ENCODE measurements at places on chromosomes 1 and 21.

GRCh38 chr1:203189951-203190352 is 3.4 kb upstream of the CHI3L1 start:
- no peak for DNase-seq

DNA sequence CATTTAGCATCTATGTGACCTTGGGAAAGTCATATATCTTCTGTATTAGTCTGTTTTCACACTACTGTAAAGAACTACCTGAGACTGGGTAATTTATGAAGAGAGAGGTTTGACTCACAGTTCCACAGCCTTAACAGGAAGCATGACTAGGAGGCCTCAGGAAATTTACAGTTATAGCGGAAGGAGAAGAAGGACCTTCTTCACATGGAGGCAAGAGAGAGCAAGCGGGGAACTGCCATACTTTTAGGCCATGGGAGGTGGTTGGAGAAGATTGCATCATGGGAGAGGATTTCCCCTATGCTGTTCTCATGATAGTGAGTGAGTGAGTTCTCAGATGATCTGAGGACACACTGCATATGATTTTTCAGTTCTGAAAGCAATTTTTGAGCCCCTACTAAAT is 87.9 kb downstream of the CLEC20A start:
- DNase-seq: no peak

- DNase-seq: no peak
Measured at GRCh38 chr1:94396356-94397010, 21.7 kb upstream of the ABCD3 start.

DNA sequence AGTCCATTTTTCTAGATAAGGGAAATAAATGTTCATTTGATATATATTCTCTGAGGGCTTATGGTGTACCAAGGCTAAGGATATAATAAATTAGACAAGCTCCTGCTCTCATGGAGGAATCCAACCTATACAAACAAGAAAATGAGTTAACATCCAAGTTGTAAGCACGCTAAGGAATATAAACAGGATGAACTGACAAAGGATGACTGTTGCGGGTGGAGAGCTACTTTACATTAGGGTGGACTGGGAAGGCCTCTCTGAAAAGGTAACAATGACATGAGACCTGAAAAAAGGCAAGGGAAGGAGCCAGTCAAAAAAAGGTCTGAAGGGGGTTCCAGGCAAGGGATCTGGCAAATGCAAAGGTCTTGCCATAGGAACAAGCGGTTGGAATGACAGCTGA is 3.1 kb downstream of the BCAR3 start:
- no peak for DNase-seq

- no peak for DNase-seq
Measured at GRCh38 chr1:228005511-228006033, 1.2 kb upstream of the WNT3A start.

DNA sequence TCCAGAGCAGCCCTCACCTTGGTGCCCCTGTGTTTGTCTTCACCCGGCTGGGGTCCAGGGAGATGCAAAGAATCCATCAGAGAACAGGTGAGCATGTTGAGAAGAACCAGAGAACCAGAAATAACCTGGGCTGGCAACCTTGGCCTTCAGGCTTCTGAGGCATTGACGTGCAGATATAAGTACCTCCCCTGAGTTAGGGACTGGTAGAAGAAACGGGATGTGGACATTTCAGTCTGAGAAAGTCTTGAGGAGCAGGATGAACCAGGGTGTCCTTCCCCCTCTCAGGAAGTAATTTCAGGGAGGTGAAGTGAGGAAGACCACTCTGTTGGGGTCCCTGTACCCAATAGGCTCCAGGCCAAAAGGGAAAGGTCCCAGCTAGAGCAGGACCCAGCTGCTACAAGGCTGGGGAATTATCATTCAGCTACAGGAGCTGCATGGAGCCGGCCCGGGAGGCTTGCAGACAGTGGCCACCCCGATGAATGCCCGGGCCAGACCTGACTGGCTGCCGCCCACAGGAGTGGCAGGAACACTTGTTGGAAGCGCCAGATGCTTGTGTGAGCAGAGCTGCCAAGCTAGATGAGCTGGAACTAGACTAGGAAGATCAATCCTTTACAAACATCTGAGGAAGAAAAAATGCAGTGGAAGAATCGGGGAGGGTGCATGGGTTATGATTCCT is 1.7 kb upstream of the AURKAIP1 start:
- DNase-seq: no peak

GRCh38 chr1:245129319-245130240 is 25.2 kb upstream of the KIF26B start:
- DNase-seq: no peak

GRCh38 chr21:24428591-24429199 is 1178.6 kb downstream of the MRPL39 start:
- DNase-seq: peak; percentile 30

DNA sequence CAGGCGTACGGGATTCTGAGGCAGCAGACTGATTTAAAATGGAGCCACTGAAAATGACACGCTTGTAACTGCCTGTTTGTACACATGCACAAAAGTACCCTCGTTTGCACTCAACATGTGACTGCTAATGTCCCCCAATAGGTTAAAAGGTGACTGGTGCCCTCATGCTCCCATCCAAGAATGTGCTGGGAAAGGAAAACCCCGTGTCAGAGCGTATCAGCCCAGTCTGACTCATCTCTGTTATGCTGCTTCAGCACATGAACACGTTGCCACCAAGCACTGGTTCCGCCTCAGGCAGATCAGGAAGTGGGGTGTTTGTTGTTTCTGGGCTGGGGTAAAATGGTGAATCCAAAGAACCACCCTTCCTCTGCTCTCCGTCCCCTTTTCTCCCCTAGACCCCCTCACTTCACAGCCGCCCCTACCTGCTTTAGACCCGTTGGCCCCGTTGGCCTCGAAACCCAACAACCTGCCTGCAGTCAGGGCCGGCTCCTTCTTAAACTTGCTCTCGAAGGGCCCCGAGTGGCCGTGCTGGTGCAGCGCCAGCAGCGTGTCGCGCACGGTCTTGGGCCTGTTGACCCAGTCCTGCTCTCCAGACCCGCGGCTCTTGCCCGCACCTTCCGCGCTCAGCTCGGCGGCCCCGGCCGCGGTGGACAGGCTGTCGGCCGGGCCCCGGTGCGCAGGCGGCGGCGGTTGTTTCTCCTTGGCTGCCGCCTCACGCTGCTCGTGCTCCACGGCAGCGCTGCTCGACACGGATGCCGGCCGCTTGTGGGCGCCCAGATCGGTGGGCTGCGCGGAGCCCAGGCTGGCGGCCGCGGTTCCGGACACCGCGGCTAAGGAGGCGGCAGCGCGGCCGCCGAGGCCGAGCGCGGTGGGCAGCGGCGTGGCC is 1.7 kb downstream of the IRF2BP2 start:
- peak; percentile 95 for DNase-seq

- no peak for DNase-seq
Measured at GRCh38 chr1:51870603-51871350, 7.8 kb downstream of the NRDC start.

GRCh38 chr1:17405898-17406759 is 33.3 kb downstream of the RCC2 start:
- peak; percentile 14 for DNase-seq

- no peak for DNase-seq
Measured at GRCh38 chr1:155106862-155107261, 20.8 kb upstream of the EFNA1 start.

DNA sequence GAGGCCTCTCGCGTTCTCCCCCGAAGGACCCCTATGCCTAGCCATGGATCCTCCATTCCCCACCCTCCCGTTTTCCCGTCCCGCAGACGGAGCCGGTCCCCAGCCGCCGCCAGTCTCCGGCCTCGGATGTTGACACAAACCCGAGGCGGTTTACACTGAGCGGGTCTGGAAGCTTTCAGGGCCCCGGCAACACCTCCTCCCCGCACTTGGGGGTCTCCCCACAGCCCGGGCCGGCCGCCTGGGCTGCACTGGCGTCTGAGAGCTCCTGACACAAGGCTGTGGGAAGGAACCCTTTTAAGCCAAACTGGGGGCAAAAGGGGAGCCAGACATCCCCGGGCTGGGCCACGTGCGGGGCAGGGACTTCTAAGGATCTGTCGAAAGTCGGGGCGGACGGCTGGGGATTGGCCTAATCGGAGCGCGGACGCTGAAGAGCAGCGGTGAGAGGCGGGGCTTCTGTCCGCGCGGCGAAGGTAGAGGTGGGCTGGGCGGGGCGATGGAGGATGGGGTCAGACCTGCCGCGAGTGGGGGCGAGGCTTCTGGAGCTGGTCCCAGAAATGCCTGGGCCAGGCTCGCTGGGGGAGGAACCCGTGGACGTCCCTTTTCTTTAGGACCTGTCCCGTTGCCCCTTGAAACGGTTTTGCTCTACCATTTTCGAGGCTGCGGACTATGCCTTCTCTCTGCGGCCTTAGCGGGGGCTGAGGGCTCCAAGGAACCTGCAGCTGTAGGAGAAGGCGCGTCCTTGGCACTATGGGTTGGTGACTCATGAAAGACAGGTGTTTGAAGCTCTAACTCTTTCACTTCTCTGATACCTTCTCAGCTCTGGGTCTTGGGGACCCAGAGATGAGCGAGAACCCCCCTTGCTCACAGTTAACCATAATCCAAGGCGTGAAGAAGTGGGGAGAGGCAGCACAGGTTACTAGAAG is 1.2 kb upstream of the HPCAL4 start:
- peak; percentile 47 for DNase-seq

- DNase-seq: no peak
Measured at GRCh38 chr1:49319426-49319963, 542.8 kb upstream of the BEND5 start.

DNA sequence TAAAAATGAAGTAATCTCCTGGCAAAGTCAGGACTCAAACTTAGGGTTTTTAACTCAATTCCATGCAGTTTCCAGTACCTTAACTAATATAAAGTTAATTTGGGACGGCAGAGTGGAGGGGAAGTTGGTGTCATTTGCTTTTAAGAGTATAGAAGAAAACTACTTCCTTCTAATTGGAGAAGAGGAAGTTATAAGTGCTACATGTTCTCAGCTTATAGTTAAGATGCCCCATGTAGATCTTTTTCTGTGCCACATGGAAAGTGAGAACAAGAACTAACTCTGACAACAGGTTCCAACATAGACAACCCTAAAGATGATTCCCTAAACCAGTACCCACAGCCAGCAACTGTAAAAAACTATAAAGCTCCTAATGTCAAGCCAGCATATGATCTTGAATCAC is 11.5 kb downstream of the RRAGC start:
- no peak for DNase-seq

- DNase-seq: no peak
Measured at GRCh38 chr1:57422271-57423134, 1.4 kb downstream of the DAB1 start.

- DNase-seq: no peak
Measured at GRCh38 chr1:236160540-236161127, 18.3 kb downstream of the GPR137B start.

DNA sequence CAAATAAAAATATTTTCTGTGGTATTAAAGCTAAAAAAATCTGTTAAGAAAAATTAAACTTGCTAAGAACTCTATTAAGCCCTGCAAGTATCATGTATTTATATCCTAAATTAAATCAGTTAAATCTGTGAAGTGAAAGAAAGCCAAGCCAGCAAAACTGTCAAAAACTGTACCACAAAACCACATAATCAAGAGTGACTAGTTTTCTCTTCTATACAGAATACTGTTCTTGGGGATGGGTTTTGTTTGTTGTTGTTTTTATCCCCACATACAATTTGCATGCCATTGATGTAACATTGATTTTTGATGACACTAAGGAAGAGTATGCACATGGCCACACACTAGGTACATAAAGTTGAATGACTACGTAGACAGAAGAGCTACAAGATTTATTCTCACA is 20.4 kb downstream of the DPH5 start:
- peak; percentile 33 for DNase-seq

DNA sequence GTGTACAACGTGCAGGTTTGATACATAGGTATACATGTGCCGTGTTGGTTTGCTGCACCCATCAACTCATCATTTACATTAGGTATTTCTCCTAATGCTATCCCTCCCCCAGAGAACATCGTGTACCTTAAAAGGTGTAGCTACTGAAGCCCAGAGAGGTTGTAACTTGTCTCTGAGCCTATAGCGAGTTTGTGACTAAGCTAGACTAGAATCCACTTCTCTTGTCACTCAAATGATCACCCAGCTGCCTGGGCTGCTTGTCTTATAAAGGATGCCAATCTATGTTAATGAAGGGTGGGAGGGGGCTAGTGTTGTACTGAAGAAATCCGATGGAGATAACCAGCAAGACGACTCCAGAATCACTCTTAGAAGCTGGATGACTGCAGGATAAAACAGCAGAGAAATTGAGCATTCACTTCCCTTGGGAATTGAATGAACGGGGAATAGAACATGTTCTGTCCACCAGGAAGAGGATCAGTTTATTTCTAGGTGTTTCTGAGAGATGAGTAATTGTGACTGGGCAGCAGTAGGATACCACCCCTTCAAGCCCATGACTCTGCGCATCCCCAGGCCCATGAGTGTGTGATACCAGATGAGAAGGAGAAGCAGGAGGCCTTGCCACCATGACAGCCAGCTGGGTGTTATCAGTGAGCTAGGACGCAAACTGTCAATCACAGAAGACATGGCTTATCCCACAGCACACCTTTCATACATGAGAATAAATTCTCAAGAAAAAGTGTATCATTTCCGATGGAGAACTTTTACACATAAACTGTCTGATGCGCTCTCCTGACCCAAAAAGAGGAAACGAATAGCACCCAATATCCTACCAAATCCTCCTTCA is 390.4 kb downstream of the NTNG1 start:
- no peak for DNase-seq

DNA sequence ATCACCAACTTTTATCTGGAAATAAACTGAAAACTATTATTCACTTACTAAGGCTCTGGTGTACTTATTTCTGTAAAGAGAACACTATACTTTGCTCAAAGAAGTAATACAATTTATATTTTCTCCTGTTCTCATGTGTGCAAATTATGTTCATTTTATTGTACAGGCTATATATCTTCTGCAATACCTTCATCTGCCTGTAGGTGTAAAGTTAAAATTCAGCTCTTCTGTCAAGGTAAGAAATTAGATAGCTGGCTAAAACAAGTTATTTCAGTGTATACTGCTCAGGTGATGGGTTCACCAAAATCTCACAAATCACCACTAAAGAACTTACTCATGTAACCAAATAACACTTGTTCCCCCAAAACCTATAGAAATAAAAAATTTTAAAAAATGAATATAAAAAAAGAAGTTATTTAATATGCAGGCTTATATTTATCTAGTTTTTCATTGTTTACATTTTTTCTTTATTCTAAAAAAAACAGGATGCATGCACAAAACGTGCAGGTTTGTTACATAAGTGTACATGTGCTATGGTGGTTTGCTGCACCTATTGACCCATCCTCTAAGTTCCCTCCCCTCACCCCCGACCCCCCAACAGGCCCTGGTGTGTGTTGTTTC is 81.5 kb downstream of the PTGER3 start:
- peak; percentile 2 for DNase-seq

Data from CD4-positive, alpha-beta T cell treated with Interleukin-4 for 4 hours (primary cell).